ENCODE measurements at places on chromosomes 7 and 10. TPM values are rescaled to one million over a fixed set of nuclear protein-coding genes. Genes with fewer than 3 reads are reported as not detected.

DNA sequence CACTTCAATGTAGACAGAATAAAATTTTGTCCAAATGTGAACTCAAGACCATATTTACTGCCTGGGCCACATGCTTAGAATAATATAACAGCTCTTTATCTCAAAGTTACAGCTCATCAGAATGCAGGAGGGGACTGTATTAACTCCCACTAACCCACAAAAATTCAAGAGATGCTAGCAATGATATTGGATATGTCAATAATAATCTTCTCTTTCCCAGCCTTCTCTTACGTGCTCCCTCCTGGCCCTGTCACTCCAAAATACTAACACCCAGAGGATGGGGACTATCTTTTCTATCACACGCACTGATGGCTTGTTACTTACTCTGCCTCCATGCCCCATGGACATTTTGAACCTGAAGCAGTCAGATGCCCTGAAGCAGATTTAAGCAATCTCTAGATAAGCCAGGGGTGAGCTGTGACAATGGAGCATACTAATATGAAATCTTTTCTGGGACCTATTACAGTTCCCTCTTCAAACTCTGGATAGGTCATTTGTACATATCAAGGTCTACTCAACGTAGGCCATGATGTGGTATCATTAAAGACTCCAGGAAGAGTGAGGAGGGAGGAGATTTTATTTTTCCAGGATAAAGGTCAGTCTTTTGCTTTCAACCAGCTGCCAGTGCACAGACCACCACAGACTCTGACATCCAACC, 803.0 kb downstream of the GRM8 start:
- no peaks in the 10 kb centered on the region for H3K4me1 ChIP-seq
- no peak overlapping the region for H3K27ac ChIP-seq
- no peaks in the 10 kb centered on the region for H3K27me3 ChIP-seq
- no peak for DNase-seq
- no peaks in the 10 kb centered on the region for H3K36me3 ChIP-seq

GRCh38 chr10:58262766-58263165, 4.9 kb downstream of the IPMK start:
- H3K27ac ChIP-seq, result no peak overlapping the region
- no peaks in the 10 kb centered on the region for H3K27me3 ChIP-seq
- no peaks in the 10 kb centered on the region for H3K4me1 ChIP-seq
- no peak for DNase-seq
- H3K4me3 ChIP-seq, result no peak overlapping the region

- no peak overlapping the region for H3K27ac ChIP-seq
- no peaks in the 10 kb centered on the region for H3K27me3 ChIP-seq
- DNase-seq, result no peak
- H3K4me3 ChIP-seq, result no peak overlapping the region
- H3K36me3 ChIP-seq, result no peaks in the 10 kb centered on the region
Measured at GRCh38 chr10:52245547-52245946, 68.5 kb upstream of the DKK1 start.

GRCh38 chr7:113100121-113100603, 13.5 kb upstream of the GPR85 start:
- H3K4me3 ChIP-seq, result no peak overlapping the region
- H3K27me3 ChIP-seq, result no peaks in the 10 kb centered on the region

DNA sequence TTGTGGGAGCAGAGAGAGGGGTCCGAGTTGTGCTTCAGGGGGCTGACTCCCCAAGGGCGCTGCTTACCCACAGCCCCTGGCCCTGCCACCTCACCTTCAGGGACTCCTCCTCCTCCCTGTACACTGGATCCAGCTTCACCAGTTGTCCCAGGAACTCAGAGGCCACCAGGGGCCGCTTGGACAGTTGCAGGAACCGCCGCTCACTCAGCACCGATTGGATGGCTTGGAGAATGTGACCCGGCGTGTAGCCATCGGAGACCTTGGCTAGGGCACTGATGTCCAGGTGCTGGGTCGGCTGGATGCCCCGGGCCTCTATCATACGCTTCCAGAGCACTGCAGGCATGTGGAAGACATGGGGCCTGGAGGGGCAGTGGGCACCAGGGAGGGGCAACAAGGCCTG, 4.5 kb upstream of the ASB10 start:
- H3K4me1 ChIP-seq, result no peaks in the 10 kb centered on the region
- no peak overlapping the region for H3K27ac ChIP-seq

FAM200A gene
- 3.0 TPM for total RNA-seq

ELN gene
- 836 TPM for total RNA-seq

All from aorta (tissue), 5 donors.